ENCODE measurements at places on chromosomes 4 and X.

DNA sequence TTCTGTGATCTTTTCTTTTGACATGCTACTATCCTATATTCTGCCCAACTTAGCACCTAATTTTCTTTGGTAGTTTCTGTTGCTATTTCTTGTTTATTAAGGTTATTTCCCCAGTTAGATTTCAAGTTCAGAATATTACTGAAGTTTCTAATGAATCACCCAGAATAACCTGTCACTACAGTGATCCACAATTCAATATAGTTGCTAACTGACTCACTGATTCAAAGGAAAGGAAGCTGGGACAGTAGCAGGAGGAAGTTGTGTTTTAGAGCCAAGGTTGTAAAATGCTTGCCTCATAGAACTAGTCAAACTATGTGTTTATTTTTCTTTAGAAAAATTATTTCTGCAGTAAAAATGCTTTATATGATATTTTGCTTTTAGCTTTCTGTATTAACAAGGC lies 37.4 kb downstream of the PAK3 start:
- DNase-seq = no peak

- no peak for DNase-seq
Observed at GRCh38 chr4:138832563-138832962, 183.0 kb upstream of the NOCT start.

GRCh38 chrX:100625985-100626491 lies 10.6 kb downstream of the TSPAN6 start:
- DNase-seq = no peak

- DNase-seq = no peak
Observed at GRCh38 chr4:82140422-82140821, 233.4 kb downstream of the HNRNPD start.

DNA sequence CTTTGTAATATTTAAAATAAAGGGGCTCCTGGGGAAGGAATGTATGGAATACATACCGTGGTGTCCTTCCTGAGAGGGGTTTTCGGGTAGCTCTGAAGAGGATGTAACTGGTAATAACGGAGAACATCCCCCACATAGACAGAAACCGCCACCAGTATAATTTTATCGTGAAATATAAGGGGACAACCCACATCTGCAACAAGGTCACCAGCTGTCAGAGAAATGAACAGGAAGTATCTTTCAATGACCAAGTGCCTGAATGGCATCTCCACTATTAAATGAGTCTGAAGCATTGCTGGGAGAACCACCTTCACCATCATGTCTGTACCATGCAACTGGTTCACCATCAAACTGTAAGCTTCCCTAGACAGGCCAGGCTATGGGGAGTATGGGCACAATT lies 31.7 kb downstream of the RNF175 start:
- no peak for DNase-seq

GRCh38 chr4:102868153-102868780 lies 525 bp upstream of the CISD2 start:
- no peak for DNase-seq

DNA sequence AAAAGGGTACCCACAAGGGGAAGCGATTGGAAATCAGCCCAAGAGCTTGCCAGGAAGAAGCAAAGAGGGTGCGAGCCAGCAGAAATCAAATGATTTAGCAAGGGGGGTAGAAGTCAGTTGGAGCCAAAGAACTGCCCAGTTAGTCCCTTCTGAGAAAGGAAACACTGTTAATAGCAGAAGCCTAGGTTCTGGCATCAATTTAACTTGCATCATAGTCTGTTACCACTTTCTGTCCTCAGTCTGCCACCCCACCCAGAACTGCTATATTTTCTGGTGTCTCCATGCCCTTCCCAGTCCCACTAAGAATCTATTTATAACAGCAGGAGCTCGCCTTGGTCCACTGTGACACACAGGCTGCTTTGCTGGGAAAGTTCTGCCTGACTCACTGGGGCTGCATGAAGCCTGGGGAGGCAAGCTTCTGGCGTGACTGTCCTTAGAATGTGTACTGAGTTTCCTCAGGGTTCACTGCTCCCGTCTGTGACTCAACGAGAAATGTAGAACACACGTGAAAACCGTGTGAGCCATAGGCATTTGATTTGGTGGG lies 157.8 kb upstream of the TTC29 start:
- no peak for DNase-seq

DNA sequence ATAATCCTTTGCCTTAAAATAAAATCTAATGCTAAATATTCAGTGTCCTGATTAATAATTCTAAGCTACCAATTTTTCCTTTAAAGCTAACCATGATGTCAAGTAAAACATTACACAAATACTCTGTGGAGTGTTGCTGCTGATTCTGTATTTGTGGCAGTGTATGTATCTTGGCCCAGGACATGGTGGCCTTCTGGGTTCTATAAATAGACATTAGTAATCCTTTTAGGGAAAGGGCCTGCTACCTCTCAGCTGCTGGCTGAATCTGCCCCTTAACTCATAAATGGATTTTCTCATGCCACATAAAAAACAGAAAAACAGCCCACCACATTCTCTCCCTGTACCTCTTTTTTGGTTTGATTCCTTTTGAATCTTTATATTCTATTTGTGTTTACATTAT lies 1.2 kb upstream of the XK start:
- DNase-seq = no peak

DNA sequence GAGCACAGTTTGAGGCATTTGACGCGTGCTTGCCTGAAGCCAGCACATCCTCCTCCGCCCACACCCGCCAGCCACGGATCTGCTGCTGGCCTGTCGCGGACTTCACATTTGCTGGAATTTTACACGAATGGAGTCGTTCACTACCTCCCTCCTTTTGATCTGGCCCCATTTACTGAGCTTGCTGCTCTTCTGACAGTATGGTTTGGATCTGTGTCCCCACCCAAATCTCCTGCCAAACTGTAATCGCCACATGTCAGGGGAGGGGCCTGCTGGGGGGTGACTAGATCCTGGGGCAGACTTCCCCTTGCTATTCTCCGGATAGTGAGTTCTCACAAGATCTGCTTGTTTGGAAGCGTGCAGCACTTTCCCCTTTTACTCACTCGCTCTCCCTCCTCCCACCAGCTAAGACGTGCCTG lies 19.9 kb upstream of the CPLX1 start:
- no peak for DNase-seq

GRCh38 chr4:187726485-187726884 lies 269.1 kb upstream of the ZFP42 start:
- peak; percentile 54 for DNase-seq

DNA sequence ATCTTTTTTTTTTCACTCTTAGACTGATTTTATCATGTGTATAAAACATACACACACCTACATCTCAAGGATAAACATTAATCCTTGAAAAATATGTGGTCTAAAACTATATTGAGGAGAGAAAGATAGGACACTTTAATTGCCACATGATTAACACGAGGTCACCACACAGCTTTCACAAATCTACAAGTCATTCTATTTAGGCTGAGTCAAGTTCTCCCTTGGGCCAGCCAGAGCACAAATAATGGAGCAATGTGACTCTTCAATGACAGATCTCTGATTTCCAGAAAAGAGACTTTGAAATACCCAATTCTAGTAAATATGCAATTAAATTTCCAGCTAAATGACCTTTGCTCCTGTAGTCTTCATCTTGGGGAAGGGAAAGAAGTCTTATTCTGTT lies 12.9 kb upstream of the ADH4 start:
- no peak for DNase-seq

GRCh38 chr4:179709961-179710624 lies 2267.9 kb upstream of the AGA start:
- no peak for DNase-seq

DNA sequence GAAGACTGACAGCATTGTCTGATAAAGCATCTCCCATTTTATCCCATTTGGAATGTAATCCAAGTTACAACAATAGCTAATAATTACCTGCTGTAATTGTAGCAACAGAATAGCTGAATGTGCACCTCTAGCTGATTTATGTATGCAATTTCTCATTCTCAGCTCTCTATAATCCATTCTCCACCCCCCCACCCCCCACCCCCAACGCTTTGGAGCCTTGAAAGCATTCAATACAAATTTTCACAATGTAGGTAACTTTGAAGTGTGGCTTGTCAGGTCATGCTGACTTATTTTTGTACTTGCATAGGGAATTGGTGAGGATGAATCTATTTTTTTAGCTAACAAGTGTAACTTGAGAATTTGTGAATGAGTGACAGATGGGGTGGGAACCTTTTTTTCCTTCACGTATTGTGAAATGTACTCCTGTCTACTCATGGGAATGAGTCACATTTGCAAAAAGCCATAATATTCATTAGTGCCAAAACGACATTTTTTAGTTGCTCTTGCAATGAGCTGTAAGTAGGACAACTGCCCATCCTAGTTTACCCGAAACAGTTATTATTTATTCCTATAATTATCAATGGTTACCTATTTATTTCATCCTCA lies 159.3 kb downstream of the PALLD start:
- DNase-seq = no peak

DNA sequence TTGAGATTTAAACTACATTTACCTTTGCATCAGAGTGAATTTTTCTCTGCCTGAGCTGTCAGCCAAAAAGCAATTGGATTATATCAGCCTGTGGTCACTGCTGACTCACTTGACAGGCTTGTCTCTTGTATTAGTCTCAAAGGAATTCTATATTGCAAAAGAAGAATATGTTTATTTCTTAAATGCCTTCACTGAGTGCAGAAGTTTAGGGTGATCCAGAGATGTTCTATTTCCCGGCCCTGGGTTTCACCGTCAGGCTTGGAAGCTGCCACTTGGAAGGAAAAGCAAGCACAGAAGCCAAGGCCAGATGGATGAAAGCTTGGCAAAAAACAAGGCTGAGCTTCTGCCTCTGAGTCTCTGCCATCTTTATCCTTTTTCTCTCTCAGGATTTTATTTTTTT lies 80.9 kb downstream of the FAM114A1 start:
- no peak for DNase-seq

DNA sequence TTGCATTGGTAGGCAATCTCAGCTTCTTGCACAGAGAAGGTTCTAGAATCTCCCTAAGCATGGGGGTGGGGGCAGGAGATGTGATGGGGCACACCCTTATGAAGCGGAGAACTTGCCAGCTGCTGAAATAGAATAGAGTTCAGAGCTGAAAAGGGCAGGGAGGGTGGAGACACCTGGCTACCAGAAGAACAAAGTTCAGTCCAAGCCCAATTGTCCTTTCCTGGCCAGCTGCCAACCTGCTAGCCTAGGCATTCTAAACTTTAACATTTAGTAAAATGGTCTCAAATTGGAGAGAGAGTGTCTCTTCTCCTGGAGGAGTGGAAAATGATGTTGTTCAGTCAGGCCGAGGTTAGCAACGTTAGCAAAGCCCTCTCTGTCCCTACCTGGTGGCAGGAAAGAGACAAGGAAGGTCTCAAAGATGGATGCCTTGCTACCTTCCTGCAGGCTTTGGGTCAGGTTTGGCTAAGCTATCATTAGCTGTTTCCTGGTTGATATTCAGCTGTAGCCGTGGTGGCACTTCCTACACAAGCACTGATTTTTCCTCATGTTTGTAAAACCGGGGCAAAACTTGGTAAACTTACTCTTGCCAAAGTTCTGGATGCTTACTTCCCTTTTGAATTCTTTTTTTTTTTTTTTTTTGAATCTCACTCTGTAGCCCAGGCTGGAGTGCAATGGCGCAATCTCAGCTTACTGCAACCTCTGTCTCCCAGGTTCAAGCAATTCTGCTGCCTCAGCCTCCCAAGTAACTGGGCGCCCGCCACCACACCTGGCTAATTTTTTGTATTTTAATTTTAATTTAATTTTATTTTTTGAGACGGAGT lies 34.7 kb upstream of the NYX start:
- peak; percentile 9 for DNase-seq

GRCh38 chr4:31807036-31807435 lies 1086.9 kb downstream of the PCDH7 start:
- no peak for DNase-seq

- DNase-seq = no peak
Observed at GRCh38 chrX:33324099-33324498, 112.8 kb upstream of the DMD start.

Measured in NCI-H345 (cell line).